ENCODE measurements at places on chromosomes 7 and 10. TPM values are rescaled to one million over a fixed set of nuclear protein-coding genes. Genes with fewer than 3 reads are reported as not detected.
A peak's percentile ranks its signal among the peaks of the same experiment; 100 is the strongest.

Gene DOCK1
- 44.8 TPM for total RNA-seq

Gene WIPF3
- total RNA-seq, result 0.95 TPM

DNA sequence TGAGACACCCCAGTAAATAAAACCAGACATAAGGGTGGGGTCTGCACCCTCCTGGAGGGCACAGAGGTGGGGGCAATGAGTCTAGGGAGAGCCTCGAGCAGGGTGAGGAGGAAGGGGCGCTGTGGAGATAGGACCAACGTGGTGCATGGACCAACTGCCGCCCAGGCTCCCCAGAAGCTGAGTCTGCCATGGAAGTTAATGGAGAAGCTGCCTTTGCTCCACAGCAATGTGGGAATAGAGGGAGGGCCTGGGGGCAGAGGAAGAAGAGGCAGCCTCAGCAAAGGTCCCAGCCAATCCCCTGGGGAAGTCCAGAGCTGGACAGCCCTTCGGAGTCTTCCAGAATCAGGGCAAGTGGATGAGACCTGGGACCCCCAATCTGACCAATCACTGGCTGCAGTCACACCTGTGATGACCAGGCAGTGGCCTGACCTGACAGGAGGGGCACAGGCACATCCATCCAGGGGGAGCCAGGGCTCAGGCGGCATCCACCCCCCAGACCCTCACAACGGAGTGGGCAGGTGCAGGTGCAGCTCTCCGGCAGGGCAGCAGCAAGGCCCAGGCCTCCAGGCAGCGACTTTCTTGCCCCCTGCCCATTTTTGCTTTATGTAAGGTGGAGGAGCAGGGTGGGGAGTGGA is 242.2 kb upstream of the PPP2R2D start:
- H3K36me3 ChIP-seq, result no peaks in the 10 kb centered on the region
- H3K27ac ChIP-seq, result no peak overlapping the region
- H3K4me3 ChIP-seq, result no peak overlapping the region
- peaks cover under 1% of the 10 kb centered on the region for H3K27me3 ChIP-seq
- no peak for DNase-seq
- H3K4me1 ChIP-seq, result no peaks in the 10 kb centered on the region

GRCh38 chr7:80311313-80311712 is 176.7 kb downstream of the GNAI1 start:
- no peaks in the 10 kb centered on the region for H3K36me3 ChIP-seq
- no peak overlapping the region for H3K27ac ChIP-seq
- DNase-seq, result no peak
- H3K27me3 ChIP-seq, result no peaks in the 10 kb centered on the region
- H3K4me3 ChIP-seq, result no peak overlapping the region

GRCh38 chr10:102578782-102579181 is 65.5 kb upstream of the TRIM8 start:
- no peak for DNase-seq
- H3K27ac ChIP-seq, result peak overlapping the region; percentile 49
- peak overlapping the region; percentile 0 for H3K4me3 ChIP-seq
- H3K4me1 ChIP-seq, result peaks cover 43% of the 10 kb centered on the region
- H3K27me3 ChIP-seq, result no peaks in the 10 kb centered on the region
- H3K36me3 ChIP-seq, result no peaks in the 10 kb centered on the region

Gene SND1
- total RNA-seq, result 142 TPM

Gene ARMC3
- total RNA-seq, result 9.6 TPM

- DNase-seq, result peak; percentile 92
- peak overlapping the region; percentile 75 for H3K4me3 ChIP-seq
- peak overlapping the region; percentile 97 for H3K27ac ChIP-seq
- H3K4me1 ChIP-seq, result peaks cover 31% of the 10 kb centered on the region
These were observed 385 bp downstream of the SHLD2 start for GRCh38 chr10:87095236-87095945.

Gene IL15RA
- 28.5 TPM for total RNA-seq

Gene AZGP1
- 31.8 TPM for total RNA-seq

- no peaks in the 10 kb centered on the region for H3K27me3 ChIP-seq
- no peak overlapping the region for H3K27ac ChIP-seq
- DNase-seq, result no peak
- no peaks in the 10 kb centered on the region for H3K36me3 ChIP-seq
These were observed 35.0 kb upstream of the MRPS16 start for GRCh38 chr10:73287441-73287840.

- no peaks in the 10 kb centered on the region for H3K4me1 ChIP-seq
- no peaks in the 10 kb centered on the region for H3K27me3 ChIP-seq
- H3K27ac ChIP-seq, result no peak overlapping the region
- no peak for DNase-seq
These were observed 13.2 kb downstream of the ORAI2 start for GRCh38 chr7:102446387-102447156.

DNA sequence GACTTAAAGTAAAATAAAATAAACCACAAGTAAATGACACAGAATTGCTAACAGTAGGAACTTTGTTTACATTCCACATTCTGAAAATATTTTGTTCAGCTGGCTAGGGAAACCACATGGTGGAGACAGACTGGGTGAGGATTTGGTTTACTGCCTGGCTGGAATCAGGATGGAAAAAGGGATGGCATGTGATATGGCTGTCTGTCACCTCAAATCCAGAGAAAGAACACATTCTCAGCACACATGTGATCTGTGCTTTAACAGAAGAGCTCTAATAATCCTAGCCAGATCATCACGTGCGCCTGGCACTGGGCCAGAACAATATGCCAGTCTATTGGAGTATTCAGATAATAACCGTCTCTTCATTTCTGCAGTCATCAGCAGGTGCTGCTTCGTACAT is 90.9 kb upstream of the PIP4K2A start:
- H3K4me1 ChIP-seq, result peaks cover 18% of the 10 kb centered on the region
- H3K4me3 ChIP-seq, result no peak overlapping the region
- no peaks in the 10 kb centered on the region for H3K36me3 ChIP-seq
- DNase-seq, result no peak
- H3K27me3 ChIP-seq, result no peaks in the 10 kb centered on the region

DNA sequence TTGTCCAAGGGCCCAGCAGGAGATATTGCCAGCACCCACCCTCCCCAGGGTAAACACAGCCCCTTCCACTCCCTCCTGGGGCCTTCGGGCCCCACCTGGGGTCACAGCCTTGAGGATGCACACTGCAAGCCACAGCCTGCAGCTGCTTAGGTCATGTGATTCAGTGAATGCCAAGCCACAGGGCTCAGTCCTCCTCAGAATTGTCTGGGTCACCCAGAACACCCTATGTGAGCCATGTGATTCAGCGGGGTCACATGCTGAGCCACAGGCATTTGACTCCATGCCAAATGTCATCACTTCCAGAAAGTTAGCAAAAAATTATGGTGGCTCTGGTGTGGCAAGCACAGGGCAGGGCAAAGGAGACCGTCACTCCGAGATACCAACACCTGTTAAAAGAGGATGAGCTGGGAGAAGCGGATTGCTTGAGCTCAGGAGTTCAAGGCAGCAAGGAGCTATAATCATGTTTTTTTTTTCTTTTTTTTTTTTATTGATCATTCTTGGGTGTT is 17.2 kb upstream of the PSAP start:
- DNase-seq, result peak; percentile 68
- H3K27ac ChIP-seq, result no peak overlapping the region
- no peak overlapping the region for H3K4me3 ChIP-seq
- peaks cover 19% of the 10 kb centered on the region for H3K4me1 ChIP-seq
- no peaks in the 10 kb centered on the region for H3K36me3 ChIP-seq

GRCh38 chr10:75773231-75773780 is 341.9 kb downstream of the LRMDA start:
- H3K27me3 ChIP-seq, result no peaks in the 10 kb centered on the region
- no peak for DNase-seq
- H3K4me3 ChIP-seq, result no peak overlapping the region
- peaks cover 33% of the 10 kb centered on the region for H3K4me1 ChIP-seq
- no peaks in the 10 kb centered on the region for H3K36me3 ChIP-seq

GRCh38 chr7:16411391-16411790 is 9.9 kb downstream of the CRPPA start:
- H3K27ac ChIP-seq, result no peak overlapping the region
- DNase-seq, result no peak
- no peaks in the 10 kb centered on the region for H3K27me3 ChIP-seq

GRCh38 chr10:80598084-80598798 is 60.5 kb downstream of the SH2D4B start:
- no peaks in the 10 kb centered on the region for H3K27me3 ChIP-seq
- no peak for DNase-seq
- no peaks in the 10 kb centered on the region for H3K4me1 ChIP-seq
- H3K4me3 ChIP-seq, result no peak overlapping the region
- H3K36me3 ChIP-seq, result no peaks in the 10 kb centered on the region

DNA sequence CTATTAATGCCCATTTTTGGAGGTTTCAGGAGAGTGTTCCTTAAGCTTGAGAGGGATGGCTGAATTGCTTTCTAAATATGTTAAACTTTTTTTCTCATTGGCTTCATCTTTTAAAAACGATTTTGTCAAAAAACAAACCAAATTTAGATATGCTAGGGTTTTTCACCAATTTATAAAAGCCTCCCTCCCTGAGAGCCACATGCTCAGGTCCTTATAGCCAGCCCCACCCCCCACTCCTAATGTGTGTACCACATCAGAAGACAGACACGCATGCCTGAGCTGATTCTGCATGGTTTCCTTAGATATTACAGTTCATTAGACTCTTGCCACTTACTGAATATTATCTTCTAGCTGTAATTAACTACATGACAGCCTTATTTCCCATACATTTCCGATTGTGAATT is 2.0 kb downstream of the CUL1 start:
- H3K27me3 ChIP-seq, result no peaks in the 10 kb centered on the region
- peak overlapping the region; percentile 92 for H3K4me3 ChIP-seq
- H3K27ac ChIP-seq, result peak overlapping the region; percentile 98
- no peaks in the 10 kb centered on the region for H3K36me3 ChIP-seq
- DNase-seq, result no peak

- no peak overlapping the region for H3K27ac ChIP-seq
- DNase-seq, result no peak
- no peak overlapping the region for H3K4me3 ChIP-seq
- H3K4me1 ChIP-seq, result no peaks in the 10 kb centered on the region
These were observed 108.9 kb downstream of the TPST1 start for GRCh38 chr7:66313886-66314568.

DNA sequence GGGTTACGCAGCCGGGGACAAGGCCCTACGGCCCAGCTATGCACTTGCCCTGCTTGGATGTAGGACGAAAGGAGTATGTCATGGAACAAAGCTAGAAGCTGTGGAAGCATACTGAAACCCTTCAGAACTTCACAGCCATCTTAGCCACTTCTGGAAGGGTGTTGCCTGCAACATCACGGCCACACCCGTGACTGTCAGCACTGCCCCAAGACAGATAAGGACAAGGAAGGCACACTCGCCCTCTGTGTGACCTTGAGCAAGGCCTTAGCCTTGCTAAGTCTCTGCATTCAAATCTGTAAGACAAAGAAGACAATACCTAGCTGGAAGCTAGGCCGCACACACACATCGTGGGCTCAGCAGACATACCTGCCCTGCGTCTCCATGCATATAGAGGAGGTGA is 352.5 kb upstream of the MGMT start:
- no peaks in the 10 kb centered on the region for H3K27me3 ChIP-seq

DNA sequence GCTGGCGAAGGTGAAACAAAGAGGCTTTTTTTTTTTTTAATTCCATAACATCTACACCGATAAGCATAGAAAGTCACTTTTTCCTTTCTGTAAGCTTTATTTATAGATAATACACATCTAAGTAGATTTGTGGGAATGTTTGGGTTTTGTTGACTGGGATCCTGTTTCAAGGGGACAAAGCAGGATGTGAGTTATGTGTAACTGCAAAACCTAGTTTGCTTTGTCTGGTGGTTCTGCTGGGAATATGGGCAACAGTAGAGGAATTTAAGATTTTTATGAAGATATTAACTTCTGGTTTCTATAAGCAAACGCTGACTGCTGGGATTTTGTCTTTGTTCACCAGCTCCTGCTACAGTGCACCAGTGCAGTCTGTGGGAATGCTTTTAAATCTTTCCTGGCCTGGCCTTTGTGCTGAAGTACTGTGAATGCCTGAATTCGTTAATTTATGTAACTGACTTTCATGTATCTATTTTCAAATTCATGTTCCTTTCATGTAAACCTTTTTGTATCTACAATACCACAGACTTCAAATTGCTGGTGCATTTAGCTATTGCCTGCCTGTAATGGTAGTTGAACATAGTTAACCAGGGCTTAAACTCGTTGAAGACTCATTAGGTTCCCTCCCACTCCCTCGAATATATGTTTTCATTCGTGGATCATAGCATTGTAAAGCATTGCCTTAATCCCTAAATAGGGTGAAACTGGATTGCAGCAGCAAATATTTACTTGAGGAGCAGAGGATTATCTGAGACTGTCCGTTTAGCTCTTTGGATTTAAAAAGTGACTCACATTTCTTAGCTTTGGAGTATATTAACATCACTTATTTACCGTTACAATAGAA is 1.5 kb downstream of the KLHL7 start:
- H3K4me1 ChIP-seq, result peaks cover 23% of the 10 kb centered on the region
- no peak for DNase-seq
- H3K4me3 ChIP-seq, result peak overlapping the region; percentile 92
- H3K27ac ChIP-seq, result no peak overlapping the region

GRCh38 chr7:682810-683209 is 43.7 kb upstream of the DNAAF5 start:
- DNase-seq, result no peak
- no peak overlapping the region for H3K27ac ChIP-seq
- peaks cover 5% of the 10 kb centered on the region for H3K36me3 ChIP-seq
- no peaks in the 10 kb centered on the region for H3K4me1 ChIP-seq
- H3K4me3 ChIP-seq, result no peak overlapping the region

DNA sequence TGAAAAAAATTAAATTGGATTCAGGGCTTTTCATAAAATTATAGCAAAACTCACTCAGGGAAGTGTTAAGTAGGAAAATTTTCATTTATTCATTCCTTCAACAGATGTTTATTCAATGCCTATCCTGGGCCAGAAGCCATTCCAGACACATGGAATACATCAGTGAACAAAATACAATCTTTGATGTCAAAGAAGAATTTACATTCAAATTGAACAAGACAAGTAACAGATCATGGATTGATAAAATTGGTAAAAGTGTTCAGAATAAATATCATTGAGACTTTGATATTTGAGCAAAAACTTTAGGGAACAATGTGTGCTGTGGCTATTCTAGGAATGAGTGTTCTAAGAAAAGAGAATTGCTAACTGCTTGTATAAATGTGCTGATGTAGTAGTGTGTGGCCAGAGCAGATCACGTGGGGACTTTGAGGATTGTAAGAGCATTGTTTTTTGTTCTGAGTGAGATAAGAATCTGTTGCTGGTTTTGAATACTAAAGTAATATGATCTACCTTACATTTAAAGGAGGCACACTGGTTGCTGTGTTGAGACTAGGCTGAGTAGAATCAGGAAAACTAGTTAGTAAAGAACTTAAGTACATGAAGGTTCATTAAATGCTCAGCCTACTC is 957.2 kb downstream of the PCDH15 start:
- no peaks in the 10 kb centered on the region for H3K36me3 ChIP-seq
- DNase-seq, result no peak
- H3K27ac ChIP-seq, result no peak overlapping the region
- H3K4me1 ChIP-seq, result no peaks in the 10 kb centered on the region

- H3K4me1 ChIP-seq, result no peaks in the 10 kb centered on the region
- no peak overlapping the region for H3K4me3 ChIP-seq
- peaks cover 5% of the 10 kb centered on the region for H3K27me3 ChIP-seq
- H3K36me3 ChIP-seq, result no peaks in the 10 kb centered on the region
- DNase-seq, result no peak
These were observed 104.0 kb downstream of the CPXM2 start for GRCh38 chr10:123787566-123787965.
